ENCODE measurements at places on chromosomes 7 and 10.

- DNase-seq = no peak
Observed at GRCh38 chr10:67297637-67298181, 371.9 kb downstream of the LRRTM3 start.

DNA sequence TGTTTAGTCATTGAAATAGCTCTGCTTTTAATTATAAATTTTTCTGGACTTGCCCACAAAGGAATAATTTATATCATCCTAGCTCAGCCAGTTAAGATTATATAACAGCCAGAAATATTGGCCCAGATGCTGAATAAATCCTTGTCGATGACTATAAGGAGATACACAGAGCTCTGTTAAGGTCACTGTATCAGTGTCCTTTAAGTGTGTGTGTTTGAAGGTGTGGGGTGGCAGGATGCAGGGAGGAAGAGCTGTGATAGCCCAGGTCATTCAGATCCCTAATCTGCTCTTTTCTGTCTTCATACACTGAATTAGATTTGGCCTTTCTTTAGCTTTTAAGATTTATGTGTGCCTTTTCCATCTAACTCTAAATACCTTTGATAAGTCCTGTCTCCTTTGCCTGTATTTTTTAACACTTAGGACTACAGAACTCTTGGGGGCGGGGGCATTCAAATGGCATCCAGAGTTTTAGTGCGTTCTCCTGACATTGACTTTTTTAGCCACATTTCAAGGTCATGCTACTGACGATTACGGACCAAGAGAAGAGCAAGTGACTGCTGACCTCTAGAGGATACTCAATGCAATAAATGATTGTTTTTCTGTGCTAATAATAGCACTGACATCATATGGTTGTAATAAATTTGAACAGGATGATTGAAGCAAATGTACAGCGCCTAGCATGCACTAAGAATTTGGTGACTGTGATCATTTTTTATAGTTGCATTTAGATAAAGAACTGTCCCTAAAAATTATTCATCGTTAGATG, 172.3 kb downstream of the CACNB2 start:
- DNase-seq = peak; percentile 86

- DNase-seq = no peak
Observed at GRCh38 chr10:89710753-89711152, 9.4 kb downstream of the KIF20B start.

GRCh38 chr7:45702751-45703150, 128.6 kb downstream of the ADCY1 start:
- DNase-seq = no peak

DNA sequence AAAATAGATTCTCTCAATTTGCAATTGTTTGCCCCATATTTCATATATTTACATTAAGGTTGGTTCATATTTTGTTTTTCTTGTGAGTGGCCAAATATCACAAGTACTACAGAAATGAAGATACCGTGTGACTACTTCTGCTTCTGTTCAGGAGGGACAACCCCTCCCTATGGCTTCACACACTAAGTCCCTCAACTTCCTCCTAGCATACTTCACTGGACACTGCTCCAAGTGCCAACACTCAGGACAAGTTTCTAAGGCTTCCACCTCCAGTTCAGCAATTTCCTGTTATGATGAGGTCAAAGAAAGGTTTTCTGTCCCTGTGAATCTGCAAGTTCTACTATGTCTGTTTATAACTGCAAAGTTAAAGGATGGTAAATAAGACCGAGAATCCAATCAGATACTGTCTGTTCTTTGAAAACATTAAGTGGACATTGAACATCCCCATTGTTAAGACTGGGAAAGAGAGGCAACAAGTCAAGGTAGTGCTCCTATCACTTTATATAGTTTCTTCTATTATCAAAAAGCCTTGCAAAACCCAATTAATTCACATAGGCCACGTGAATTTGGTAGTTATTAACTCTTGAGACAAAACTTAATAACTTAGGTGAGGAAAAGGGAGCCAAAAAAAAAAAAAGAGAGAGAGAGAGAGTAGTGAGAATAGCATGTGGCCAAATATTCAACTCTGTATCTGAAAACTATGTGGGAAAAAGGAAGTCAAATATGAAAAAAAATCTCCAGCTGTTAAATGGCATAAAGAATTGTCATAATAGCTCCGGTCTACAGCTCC, 81.3 kb upstream of the DKK1 start:
- no peak for DNase-seq

DNA sequence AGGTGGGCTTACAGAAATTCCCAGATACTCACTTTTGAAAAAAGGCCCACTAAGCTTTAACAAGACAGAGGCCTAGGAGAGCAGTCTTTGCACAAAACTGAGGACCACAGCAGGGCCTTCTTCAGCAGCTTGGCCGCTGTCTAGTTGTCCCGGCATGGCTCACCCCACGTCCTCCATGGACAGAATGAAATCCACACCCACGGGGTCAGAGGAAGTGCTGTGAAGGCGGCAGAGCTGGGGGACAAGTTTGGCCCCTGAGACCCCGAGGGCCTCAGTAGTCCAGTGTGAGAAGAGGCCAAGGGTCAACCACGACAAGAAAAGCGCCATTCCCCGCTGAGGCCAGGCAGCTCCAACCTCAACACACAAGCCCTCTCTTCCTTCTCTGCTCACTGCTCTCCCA, 78.9 kb downstream of the ZRANB1 start:
- DNase-seq = no peak

DNA sequence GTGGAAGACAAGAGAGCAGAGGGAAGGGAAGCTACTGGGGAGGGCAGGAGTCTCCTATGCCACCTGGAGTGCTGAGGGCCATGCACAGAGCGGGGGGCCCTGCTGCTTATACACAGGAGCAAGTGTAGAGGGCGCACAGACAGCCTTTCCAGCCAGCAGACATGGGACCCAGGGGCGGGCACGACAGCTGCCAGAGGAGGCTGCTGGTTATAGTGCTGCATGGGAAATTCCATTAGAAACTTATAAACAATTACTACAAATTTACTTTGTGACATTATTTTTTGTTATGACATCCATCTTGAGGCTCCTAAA, 90.5 kb downstream of the WDFY4 start:
- no peak for DNase-seq

GRCh38 chr10:16867556-16867955, 50.3 kb upstream of the RSU1 start:
- peak; percentile 50 for DNase-seq

GRCh38 chr10:58502956-58503355, 9.7 kb upstream of the BICC1 start:
- no peak for DNase-seq

GRCh38 chr10:26508016-26508415, 69.9 kb downstream of the APBB1IP start:
- no peak for DNase-seq

GRCh38 chr7:81040496-81040895, 121.6 kb upstream of the SEMA3C start:
- no peak for DNase-seq

- no peak for DNase-seq
Observed at GRCh38 chr7:151648429-151648828, 128.7 kb upstream of the RHEB start.

DNA sequence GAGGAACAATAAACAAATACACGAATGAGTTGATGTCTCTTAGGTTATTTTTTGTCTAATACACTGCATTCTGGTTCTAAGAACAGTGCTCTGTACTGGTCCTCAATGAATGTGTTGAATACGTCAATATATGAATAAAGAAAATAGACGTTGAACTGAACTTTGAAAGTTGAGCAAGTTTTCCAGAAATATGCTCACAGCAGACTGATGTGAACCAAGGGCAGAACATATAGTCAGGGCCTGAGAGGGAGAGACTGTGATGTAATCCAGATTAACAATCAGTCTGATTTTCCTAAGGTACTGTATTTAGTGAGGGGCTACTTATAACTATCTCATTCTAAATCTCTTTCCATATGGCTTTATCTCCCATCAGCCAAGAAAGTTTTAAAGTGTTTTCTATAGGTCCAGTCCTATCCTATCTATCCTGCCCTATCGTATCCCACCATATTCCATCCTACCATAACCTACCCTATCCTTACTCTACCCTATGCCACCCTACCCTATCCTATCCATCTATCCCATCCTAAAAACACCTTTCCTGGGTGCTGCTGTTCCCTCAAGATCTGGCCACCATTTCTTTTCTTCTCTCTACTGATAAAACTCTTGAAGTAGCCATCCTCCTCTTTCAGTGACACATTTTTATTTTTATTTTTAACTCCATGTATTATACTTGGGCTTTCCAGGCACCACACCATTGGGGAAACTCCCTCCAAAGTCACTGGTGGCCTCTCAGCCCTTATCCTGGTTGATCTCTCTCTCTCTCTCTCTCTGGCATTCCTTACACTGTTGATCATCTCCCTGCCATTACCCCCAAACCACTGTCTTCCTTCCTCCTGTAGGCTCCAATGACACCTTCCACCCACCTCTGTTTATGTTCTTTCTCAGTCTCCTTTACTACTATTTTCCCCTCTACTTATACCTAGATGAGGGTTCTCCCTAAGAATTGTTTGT, 212.3 kb upstream of the SLC26A5 start:
- no peak for DNase-seq

DNA sequence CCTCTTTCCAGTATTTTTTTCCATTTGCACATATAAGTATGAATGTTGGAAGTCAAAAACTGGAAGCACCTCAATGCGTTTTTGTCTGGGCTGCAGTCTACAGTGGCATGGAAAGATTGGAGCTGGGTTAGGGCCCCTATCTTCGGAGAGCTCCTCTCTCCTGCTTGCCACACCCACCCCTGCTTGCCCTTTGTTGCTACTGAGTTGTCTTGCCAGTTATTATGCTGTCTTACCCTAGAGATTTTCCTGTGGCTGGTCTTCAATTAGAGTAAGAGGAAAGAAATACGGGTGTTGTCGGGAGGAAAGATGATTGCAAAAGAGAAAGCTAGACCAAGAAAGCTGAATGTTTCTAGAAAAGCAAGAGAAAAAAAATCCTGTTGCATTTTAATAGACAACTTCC, 228.9 kb upstream of the CELF2 start:
- no peak for DNase-seq

GRCh38 chr10:84593506-84593905, 265.1 kb downstream of the CCSER2 start:
- DNase-seq = no peak

DNA sequence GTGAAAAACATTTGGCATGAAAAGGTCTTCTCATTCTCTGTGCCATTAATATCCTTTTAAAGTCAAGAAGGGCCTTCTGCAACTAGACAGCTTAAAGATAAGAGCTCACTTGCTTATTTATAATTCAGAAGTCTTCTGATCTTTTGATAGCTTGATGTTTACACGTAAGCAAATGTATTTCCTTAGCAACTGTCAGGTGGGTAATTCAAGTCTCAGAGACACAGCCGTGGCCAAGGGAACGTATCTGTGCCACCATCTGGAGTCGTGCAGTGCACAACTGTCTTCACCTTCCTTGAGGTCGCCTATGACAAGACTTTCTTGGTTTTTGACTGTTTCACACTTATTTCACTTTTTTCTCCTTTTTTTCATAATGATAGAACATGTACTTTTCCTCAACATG, 4.0 kb upstream of the NEBL start:
- DNase-seq = no peak

DNA sequence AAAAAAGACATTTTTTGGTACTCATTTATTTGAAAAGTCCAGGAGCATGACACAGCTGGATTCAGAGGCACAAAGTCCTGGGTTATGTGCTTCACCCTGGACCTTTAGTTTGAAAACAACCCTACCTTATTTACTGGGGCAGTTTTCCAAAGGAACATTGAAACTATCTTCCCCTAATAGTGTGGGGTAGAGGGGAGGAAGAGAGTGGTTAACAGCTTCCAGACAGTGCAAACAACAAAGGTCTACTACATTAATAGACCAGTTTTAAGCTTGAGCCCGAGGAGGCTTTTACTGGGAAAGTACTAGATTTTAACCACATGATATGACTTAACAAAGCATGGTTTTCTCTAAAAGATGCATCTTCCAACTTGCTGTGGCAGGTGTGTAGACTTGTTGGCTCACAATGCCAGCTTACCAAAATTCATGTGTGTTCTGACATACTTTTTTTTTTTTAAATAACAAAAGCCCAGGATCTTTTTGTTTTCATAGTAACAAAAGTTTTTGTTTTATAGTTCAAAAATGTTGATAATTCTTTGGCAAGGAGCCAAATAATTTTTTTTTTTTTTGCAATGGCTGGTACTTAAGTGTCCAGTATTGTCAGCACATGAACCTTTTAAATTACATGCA, 1.8 kb downstream of the GSTO1 start:
- DNase-seq = peak; percentile 40

- peak; percentile 33 for DNase-seq
Observed at GRCh38 chr7:127158659-127159058, 94.1 kb downstream of the GRM8 start.

DNA sequence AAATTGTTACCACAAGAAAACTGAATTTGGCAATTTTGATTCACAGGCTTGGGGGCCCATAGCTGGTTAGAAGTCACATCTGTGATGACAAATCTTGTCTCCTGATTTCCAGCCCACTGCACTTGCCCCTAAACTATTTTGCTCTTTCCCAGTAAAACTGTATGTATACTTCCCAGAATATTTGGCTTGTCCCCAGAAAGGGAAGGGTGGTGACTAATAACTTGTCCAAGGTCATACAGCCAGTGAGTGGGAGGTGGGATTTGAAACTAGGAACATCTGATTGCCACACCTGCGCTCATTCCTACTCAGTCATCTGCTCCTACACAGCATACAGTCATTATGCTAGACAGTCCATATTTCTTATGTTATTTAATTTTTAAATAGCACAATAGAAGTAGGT, 304.5 kb downstream of the SDHAF3 start:
- peak; percentile 49 for DNase-seq

DNA sequence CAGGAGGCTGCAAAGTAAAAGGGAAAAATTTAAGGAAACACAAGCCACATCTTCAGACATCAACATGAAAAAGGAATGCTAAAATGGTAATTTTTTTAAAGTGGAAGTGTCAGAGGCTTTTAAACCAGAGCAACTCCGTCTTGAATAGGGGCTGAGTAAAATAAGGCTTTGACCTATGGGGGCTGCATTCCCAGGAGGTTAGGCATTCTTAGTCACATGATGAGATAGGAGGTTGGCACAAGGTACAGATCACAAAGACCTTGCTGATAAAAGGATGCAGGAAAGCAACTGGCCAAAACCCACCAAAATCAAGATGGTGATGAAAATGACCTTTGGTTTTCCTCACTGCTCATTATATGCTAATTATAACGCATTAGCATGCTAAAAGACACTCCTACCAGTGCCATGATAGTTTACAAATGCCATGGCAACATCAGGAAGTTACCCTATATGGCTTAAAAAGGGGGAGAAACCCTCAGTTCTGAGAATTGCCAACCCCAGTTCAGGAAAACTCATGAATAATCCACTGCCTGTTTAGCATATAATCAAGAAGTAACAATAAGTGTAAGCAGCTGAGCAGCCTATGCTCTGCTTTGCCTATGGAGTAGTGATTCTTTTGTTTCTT, 128.3 kb downstream of the SKAP2 start:
- no peak for DNase-seq

GRCh38 chr10:122492999-122493481, 31.7 kb downstream of the HTRA1 start:
- DNase-seq = no peak

GRCh38 chr7:35593899-35594298, 101.0 kb downstream of the HERPUD2 start:
- no peak for DNase-seq

DNA sequence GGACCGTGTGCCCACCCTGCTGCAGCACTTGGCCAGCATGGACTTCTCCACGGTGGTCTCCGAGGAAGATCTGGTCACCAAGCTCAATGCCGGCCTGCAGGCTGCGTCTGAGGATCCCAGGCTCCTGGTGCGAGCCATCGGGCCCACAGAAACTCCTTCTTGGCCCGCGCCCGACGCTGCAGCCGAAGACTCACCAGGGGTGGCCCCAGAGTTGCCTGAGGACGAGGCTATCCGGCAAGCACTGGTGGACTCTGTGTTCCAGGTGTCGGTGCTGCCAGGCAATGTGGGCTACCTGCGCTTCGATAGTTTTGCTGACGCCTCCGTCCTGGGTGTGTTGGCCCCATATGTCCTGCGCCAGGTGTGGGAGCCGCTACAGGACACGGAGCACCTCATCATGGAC, 1.4 kb downstream of the RBP3 start:
- DNase-seq = no peak
